Liver (tissue), 10 donors: ENCODE measurements at places on chromosomes 5 and 9. TPM values are rescaled to one million over a fixed set of nuclear protein-coding genes. Genes with fewer than 3 reads are reported as not detected.

GRCh38 chr9:36637491-36638270 is 65.0 kb downstream of the MELK start:
- H3K27ac ChIP-seq = no peak overlapping the region
- H3K4me3 ChIP-seq = no peak overlapping the region
- no peaks in the 10 kb centered on the region for H3K4me1 ChIP-seq

DNA sequence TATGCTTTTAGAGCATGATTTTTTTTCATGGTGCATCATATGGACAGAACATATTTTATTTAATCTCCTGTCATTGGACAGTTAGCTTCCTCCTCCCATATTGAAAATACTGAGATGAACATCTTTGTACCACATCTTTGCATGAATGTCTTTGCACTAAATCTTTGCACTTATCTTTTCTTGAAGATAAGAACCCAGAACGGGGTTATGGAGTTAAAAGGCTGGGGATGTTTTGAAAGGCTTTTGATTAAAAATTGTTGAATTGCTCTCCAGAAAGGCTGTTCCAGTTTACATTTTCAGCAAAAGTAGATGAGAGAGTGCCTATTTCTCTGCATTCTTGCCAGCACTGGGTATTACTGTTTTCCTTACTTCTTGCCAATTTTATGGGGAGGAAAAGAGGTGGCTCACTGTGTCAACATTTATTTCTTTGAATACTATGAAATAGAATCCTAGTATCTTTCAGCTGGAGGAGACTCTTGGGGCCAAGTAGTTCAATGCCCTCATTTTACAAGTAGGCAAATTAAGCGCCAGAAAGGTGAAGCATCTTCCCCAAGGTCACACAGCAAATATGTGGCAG is 7.2 kb downstream of the NCS1 start:
- no peaks in the 10 kb centered on the region for H3K27me3 ChIP-seq
- DNase-seq = no peak
- H3K4me1 ChIP-seq = no peaks in the 10 kb centered on the region
- H3K36me3 ChIP-seq = no peaks in the 10 kb centered on the region
- H3K4me3 ChIP-seq = no peak overlapping the region
- H3K27ac ChIP-seq = no peak overlapping the region

DNA sequence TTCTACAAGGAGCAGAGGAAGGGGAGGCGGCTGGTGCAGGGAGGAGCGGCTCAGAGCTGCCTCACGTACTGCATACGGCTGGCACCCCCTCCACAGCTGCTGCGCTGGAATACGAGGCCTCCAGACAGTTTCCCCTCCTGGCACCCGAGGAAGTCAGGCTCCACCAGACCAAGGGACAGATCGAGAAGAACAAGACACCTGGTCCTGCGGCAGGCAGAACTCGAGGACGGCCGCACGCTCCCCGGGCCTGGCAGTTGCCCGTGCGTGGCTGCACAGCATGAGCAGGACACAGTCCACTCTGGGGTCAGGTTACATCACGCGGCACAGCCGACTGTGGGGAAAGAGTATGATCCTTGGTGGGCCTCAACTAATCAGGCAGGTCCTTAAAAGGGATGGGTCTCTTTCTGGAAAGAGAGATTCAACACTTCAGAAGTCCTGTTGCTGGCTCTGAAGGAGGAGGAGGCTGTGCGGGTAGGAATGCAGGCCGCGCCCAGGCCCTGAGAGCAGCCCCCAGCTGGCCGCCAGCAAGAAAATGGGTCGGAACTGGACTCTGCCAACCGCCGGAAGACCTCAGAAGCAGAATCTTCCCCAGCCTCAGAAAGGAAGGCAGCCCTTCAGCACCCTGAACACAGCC is 11.6 kb downstream of the UBAC1 start:
- peaks cover 5% of the 10 kb centered on the region for H3K4me1 ChIP-seq
- H3K36me3 ChIP-seq = peaks cover 11% of the 10 kb centered on the region
- H3K27me3 ChIP-seq = no peaks in the 10 kb centered on the region
- no peak overlapping the region for H3K27ac ChIP-seq
- DNase-seq = no peak

DNA sequence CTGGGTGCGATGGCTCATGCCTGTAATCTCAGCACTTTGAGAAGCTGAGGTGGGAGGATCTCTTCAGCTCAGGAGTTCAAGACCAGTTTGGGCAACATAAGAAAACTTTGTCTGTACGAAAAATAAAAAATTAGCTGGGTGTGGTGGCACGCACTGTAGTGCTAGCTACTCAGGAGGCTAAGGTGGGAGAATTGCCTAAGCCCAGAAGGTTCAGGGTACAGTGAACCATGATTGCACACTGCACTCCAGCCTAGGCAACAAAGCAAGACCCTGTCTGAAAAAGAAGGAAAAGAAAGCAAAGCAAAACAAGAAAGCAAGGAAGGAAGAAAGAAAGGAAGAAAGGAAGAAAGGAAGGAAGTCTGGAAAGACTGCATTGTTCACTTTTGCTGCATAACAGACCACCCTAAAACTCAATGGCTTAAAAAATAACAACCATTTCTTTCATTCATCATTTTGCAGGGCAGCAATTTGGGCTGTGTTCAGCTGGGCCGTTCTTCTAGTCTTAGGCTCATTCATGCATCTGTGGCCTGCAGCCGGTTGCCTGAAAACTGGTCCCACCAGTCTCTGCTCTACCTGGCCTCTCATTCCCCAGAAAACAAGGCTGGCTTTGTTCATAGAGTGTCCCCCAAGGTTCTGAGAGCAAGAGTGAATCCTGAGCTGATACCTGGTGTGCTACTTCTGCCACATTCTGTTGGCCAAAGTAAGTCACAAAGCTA is 82.4 kb upstream of the MIER3 start:
- H3K4me3 ChIP-seq = no peak overlapping the region
- H3K27ac ChIP-seq = no peak overlapping the region
- DNase-seq = no peak
- no peaks in the 10 kb centered on the region for H3K36me3 ChIP-seq
- no peaks in the 10 kb centered on the region for H3K4me1 ChIP-seq
- H3K27me3 ChIP-seq = no peaks in the 10 kb centered on the region

- no peaks in the 10 kb centered on the region for H3K36me3 ChIP-seq
- no peaks in the 10 kb centered on the region for H3K27me3 ChIP-seq
- no peak overlapping the region for H3K4me3 ChIP-seq
- no peak for DNase-seq
Observed at GRCh38 chr5:66602621-66603020, 6.4 kb downstream of the MAST4 start.

GRCh38 chr5:22593592-22593991 is 259.6 kb downstream of the CDH12 start:
- no peak overlapping the region for H3K27ac ChIP-seq
- no peaks in the 10 kb centered on the region for H3K27me3 ChIP-seq
- no peaks in the 10 kb centered on the region for H3K4me1 ChIP-seq
- H3K36me3 ChIP-seq = no peaks in the 10 kb centered on the region

DNA sequence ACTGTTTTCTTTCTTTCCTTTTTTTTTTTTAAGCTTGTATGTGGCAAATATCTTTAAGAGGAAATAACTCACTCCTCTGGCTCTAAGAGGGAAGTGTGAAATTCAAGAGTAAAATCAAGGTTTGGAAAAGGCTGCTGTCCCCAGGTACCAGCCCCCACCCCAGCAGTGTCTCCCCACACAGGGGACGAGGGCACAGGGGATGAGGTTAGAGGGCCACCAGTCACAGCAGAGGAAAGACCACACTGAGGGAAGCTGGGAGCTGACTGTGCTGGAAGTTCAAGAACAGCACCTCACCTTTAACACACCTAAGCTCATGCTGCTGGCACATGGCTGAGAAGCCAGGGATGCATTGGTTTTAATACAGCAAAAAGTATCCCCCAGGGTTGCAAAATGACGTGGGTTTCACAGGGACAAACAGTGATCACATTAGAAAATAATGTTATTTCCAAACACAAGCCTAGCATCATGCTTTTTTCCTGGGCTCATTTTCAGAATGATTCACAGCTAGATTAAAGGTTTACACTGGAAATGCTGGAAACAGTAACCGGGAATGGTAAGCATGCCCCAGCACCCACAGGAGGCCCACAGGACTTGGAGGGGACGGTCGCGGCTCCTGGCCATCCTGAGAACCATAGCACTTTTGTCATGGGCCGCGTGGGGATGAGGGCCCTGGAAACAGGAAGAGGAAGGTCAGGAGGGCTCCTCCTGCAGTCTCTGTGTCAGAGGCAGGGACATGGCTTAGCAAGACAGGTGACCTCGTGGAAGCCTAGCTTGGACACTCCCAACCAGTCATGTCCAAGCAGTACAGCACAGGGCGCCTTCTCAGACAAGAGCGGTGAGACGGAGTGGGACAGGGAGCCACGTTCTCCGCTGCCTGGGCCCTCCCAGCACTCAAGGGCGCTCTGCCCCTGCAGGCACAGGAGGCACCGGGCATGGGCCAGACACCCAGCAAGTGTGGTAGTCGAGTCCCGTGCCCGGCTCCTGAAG is 6.9 kb downstream of the LPCAT1 start:
- H3K4me3 ChIP-seq = no peak overlapping the region
- H3K27me3 ChIP-seq = no peaks in the 10 kb centered on the region
- peak; percentile 30 for DNase-seq
- H3K4me1 ChIP-seq = no peaks in the 10 kb centered on the region
- H3K27ac ChIP-seq = no peak overlapping the region
- peaks cover 1% of the 10 kb centered on the region for H3K36me3 ChIP-seq

DNA sequence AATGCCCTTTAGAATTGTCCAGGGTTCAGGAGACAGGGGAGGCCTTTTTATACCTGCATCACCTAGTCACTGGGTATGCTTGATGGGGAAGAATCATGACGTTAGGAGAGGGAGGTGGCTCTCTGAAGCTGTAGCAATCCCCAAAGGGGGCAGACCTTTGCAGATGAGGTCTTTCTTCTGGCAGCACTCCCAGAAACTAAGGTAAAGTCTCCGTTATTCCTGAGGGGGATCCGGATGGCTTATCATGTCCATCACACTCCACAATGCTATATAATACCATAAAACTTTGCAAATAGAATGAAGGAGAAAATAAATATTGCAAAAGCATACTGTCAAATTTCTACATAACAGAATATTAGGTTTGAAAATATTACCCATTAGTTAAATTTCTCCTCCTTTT is 21.5 kb upstream of the CAST start:
- H3K4me3 ChIP-seq = no peak overlapping the region
- no peak overlapping the region for H3K27ac ChIP-seq
- no peaks in the 10 kb centered on the region for H3K36me3 ChIP-seq

DNA sequence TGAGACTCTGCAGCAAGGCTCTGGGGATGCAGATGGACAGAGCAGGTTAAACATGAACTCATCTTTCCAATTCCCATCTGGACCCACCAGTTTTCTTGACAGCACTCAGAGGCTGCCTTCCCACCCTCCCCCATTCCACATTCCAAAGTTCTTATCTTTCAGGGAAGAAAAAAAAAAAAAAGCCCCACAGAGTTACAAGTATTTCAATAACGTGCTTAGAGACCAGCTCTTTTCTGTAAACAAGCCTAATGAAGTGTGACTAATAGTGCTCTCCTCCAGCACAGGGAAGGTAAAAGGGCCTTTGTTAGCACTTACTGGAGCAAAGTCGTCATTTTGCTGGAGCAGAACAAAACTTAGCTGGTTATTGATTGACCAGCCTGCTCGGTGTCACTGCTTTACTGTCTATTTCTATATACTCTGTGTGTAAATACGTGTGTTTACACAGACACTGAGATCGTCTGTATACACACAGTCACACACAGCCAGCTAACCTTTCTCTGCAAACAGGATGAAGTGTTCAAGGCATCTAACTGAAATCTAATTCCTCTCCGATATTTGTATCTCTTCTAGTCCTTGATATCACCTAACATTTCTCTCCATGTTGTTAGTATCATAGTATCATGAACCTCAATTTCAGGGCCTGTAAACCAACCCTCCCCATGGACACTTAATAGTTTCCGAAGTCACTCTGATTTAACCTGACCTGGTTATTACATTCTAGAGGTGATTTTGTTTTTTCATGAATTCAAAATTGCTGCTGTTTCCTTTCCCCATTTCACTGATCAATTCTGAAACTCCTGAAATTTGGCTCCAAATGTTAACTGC is 84.9 kb downstream of the ZNF608 start:
- H3K4me3 ChIP-seq = peak overlapping the region; percentile 13
- DNase-seq = peak; percentile 39

DNA sequence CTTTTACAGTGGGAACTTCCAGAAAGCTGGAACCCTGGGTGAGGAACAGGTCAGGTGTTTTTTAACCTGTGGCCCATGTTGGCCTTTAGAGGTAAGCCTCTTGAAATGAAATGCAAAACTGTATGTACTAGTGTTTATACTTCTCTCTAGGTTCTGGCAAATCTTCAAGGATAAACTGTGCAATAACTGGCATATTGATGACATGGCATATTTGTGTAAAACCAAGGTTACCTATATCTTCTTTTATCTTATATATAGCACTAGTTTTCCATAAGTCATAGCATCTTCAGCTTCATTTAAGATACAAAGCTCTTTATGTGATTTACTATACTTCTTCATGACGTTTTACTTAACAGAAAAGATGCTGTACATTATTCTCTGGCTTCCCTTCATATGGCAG is 7.4 kb upstream of the IARS1 start:
- H3K27ac ChIP-seq = no peak overlapping the region
- H3K27me3 ChIP-seq = no peaks in the 10 kb centered on the region
- no peak overlapping the region for H3K4me3 ChIP-seq
- no peak for DNase-seq

DNA sequence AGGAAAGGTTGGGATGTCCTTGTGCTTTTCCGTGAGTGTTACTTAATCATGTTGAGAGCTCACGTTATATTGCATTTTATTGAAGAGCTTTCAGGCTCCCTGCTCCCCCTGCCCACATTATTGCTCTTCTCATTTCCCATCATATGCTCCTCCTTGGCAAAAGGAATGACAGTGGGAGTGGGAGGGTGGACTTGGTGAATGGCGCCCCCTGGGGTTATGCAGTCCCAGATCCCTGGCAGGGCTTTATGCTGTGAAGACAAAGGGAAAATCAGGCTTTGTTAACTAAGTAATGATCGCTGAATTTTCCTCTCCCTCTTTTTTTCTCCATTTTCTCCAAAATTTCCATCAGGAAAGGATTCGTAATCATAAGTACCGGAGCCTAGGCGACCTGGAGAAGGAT is 166.6 kb downstream of the SMARCA2 start:
- no peak overlapping the region for H3K4me3 ChIP-seq
- H3K36me3 ChIP-seq = peaks cover 1% of the 10 kb centered on the region
- H3K27ac ChIP-seq = no peak overlapping the region
- H3K27me3 ChIP-seq = no peaks in the 10 kb centered on the region
- no peak for DNase-seq

GRCh38 chr9:131813116-131813515 is 73.2 kb upstream of the RAPGEF1 start:
- H3K27ac ChIP-seq = no peak overlapping the region
- no peak for DNase-seq
- no peak overlapping the region for H3K4me3 ChIP-seq
- no peaks in the 10 kb centered on the region for H3K4me1 ChIP-seq
- H3K27me3 ChIP-seq = no peaks in the 10 kb centered on the region
- H3K36me3 ChIP-seq = no peaks in the 10 kb centered on the region

CARTPT gene
- not detected for total RNA-seq

C9orf153 gene
- total RNA-seq = 0.67 TPM

SLC6A19 gene
- 1.5 TPM for total RNA-seq

TMC1 gene
- not detected for total RNA-seq

CDH9 gene
- total RNA-seq = not detected

ANKRD34B gene
- total RNA-seq = not detected

KCNT1 gene
- 0.08 TPM for total RNA-seq
